Fibroblast of the aortic adventitia (primary cell): ENCODE measurements at places on chromosomes 12 and 14. TPM values are rescaled to one million over a fixed set of nuclear protein-coding genes. Genes with fewer than 3 reads are reported as not detected.

C12orf75 gene
- 31.7 and 130 TPM in 2 replicates for total RNA-seq

DLGAP5 gene
- total RNA-seq, result 0.49 and 23.8 TPM in 2 replicates

P2RX2 gene
- not detected in 2 replicates for total RNA-seq

TMEM119 gene
- total RNA-seq, result 58.4 and 164 TPM in 2 replicates

RFX4 gene
- not detected in 2 replicates for total RNA-seq

NRDE2 gene
- 11.2 and 21.0 TPM in 2 replicates for total RNA-seq

SLC8A3 gene
- total RNA-seq, result not detected in 2 replicates

DAO gene
- not detected in 2 replicates for total RNA-seq

FBRSL1 gene
- 5.2 and 10.3 TPM in 2 replicates for total RNA-seq

PLEK2 gene
- total RNA-seq, result 1.8 and 2.8 TPM in 2 replicates

ISM2 gene
- total RNA-seq, result 0.09 TPM in 1 of 2 replicates, not detected in the other

NT5DC3 gene
- total RNA-seq, result 7.0 and 11.7 TPM in 2 replicates

FOXN4 gene
- not detected in 2 replicates for total RNA-seq

ATF7IP gene
- total RNA-seq, result 48.1 and 164 TPM in 2 replicates

C12orf60 gene
- 0.65 and 0.99 TPM in 2 replicates for total RNA-seq

NFATC4 gene
- 77.9 and 221 TPM in 2 replicates for total RNA-seq

AQP6 gene
- total RNA-seq, result 0.09 TPM in 1 of 2 replicates, not detected in the other

SLCO1A2 gene
- total RNA-seq, result 0.09 TPM in 1 of 2 replicates, not detected in the other

RNU6-7 gene
- not detected in 2 replicates for total RNA-seq

M6PR gene
- 92.1 and 329 TPM in 2 replicates for total RNA-seq

LRTM2 gene
- total RNA-seq, result not detected in 2 replicates

PPP1R1A gene
- total RNA-seq, result not detected in 2 replicates

CLEC9A gene
- not detected in 2 replicates for total RNA-seq

ACTR10 gene
- total RNA-seq, result 92.7 and 229 TPM in 2 replicates

SLC10A1 gene
- total RNA-seq, result not detected in 2 replicates

KRT6C gene
- not detected in 2 replicates for total RNA-seq

GSKIP gene
- total RNA-seq, result 21.9 and 33.9 TPM in 2 replicates

NTF3 gene
- 1.3 TPM in 1 of 2 replicates, not detected in the other for total RNA-seq

TAS2R8 gene
- 0.45 TPM in 1 of 2 replicates, not detected in the other for total RNA-seq

PELI2 gene
- total RNA-seq, result 5.9 and 14.0 TPM in 2 replicates

CMTM5 gene
- 0.49 TPM in 1 of 2 replicates, not detected in the other for total RNA-seq

MGP gene
- 223 and 529 TPM in 2 replicates for total RNA-seq

LPAR5 gene
- total RNA-seq, result not detected in 2 replicates

LRRC10 gene
- not detected in 2 replicates for total RNA-seq

PCED1B gene
- 0.27 TPM in 1 of 2 replicates, not detected in the other for total RNA-seq
